Endothelial cell of umbilical vein (primary cell): ENCODE measurements at places on chromosomes 11 and 22. TPM values are rescaled to one million over a fixed set of nuclear protein-coding genes. Genes with fewer than 3 reads are reported as not detected.

DNA sequence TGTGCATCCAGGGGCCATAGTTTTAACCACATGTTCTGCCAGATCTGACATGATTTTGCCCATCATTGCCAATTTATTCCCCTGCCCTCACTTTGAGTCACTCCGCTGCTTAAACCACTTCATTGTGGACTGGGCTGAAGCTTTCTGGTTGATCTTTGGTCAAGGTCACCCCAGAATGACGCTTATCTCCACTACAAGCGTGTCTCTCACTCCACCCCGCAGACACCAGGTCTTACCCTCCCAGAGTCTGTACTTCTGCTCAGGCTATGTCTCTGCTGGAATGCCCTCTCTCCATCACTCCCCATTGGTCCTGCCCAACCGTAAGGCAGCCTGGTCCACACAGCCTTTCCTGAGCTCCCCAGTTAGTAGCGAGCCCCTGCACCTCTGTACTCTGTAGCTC lies 170.5 kb upstream of the SYT13 start:
- DNase-seq, result no peak

- no peak for DNase-seq
Observed at GRCh38 chr11:106763501-106763900, 254.8 kb downstream of the GUCY1A2 start.

DNA sequence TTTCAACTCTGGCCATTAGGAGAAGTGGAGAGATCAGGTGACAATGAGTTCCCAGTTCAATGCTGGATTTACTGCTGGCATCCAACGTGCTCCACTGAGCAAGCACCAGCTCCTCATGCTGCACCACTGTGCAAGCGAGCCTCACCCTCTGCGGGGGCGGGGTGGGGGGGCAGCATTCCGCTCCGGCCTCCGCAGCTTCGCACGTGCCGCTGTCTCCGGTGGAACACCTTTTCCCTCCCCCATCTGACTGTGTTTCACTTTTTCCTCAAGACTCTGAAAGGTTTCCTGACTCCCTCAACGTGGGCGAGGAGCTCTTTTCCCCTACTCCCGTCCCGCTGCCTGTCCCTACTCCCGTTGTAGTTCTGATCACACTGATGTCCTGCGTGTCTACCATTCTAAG lies 835 bp upstream of the RHOD start:
- no peak for DNase-seq

GRCh38 chr11:3735827-3736226 lies 61.5 kb downstream of the NUP98 start:
- DNase-seq, result no peak

DNA sequence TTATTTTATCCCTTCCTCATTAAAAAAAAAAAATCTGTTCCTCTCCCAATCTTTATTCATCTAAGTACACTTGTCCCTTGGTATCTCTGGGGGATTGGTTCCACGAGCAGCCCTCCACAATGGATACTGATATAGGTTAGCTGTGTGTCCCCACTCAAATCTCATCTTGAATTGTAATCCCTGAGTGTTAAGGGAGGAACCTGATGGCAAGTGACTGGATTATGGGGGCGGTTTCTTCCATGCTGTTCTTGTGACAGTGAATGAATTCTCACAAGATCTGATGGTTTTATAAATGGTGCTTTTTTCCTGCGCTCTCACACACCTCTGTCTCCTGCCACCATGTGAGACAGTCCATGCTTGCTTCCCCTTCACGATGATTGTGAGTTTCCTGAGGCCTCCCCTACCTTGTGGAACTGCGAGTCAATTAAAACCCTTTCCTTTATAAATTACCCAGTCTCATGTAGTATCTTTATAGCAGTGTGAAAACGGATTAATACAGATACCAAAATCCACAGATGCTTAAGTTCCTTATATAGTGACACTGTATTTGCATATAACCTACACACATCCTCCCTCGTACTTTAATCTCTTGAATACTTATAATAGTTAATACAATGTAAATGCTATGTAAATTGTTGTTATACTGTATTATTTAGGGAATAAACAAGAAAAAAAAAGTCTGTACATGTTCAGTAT lies 62.0 kb downstream of the PACS1 start:
- no peak for DNase-seq

GRCh38 chr22:44455151-44455962 lies 42.7 kb downstream of the RTL6 start:
- DNase-seq, result no peak

Gene HBB
- not detected in 2 replicates for total RNA-seq

DNA sequence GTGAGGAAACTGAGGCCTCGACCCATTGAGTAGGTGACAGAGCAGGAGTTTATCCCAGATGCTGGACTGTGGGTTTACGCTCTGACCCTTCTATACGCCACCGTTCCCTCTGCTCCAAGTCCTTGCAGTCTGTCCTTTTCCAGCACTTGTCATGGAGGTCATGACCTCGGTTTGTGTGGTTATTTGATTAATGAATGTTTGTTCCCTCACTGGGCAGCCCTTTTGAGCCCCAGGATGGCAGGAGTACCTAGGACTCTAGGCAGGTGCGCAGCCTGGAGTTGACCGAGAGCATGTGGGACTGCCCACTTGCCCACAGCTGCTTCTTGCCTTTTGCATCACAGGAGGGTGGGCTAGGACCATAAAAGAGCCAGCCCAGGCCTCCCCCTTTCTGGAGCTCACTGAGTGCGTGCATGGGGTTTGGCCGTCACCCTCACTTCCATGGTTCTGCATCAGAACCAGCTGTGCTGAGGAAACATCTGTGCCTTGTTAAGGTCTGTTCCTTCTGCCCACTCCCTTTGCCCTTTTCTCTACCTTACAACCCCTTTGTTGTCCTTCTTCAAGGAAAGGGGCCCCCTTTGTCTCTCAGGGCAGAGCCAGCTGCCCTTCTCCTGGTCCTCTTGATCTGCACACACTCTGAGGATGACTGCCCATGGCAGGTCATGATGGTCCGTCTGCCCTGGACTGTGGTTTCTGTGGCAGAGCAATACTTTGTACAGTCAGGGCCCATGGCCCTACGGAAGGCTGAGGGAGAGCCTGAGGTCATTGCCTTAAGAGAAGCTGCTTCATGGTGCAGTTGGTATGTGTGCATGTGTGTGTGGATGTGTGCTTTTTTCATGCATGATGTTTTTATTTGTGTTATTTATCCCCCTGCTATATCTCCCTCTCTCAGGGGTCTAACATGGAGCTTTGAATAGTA lies 38.2 kb downstream of the BMAL1 start:
- no peak for DNase-seq

GRCh38 chr11:26947904-26948639 lies 45.8 kb upstream of the FIBIN start:
- no peak for DNase-seq

Gene SMTNL1
- total RNA-seq, result not detected in 2 replicates

- no peak for DNase-seq
Observed at GRCh38 chr11:124233376-124233775, 7.5 kb upstream of the OR8G1 start.

Gene ROBO4
- total RNA-seq, result 464 and 474 TPM in 2 replicates

GRCh38 chr11:61023086-61023965 lies 51.8 kb downstream of the CD6 start:
- no peak for DNase-seq

GRCh38 chr11:16335236-16335962 lies 20.9 kb downstream of the SOX6 start:
- DNase-seq, result no peak
